Skeletal muscle tissue (tissue), 5 donors: ENCODE measurements at places on chromosomes 7 and 10. TPM values are rescaled to one million over a fixed set of nuclear protein-coding genes. Genes with fewer than 3 reads are reported as not detected.

ANKRD22 gene
- not detected for total RNA-seq

BBIP1 gene
- 6.3 TPM for total RNA-seq

ZNF365 gene
- under 0.01 TPM for total RNA-seq

LEP gene
- total RNA-seq: under 0.01 TPM
